ENCODE measurements at places on chromosomes 4 and X.

DNA sequence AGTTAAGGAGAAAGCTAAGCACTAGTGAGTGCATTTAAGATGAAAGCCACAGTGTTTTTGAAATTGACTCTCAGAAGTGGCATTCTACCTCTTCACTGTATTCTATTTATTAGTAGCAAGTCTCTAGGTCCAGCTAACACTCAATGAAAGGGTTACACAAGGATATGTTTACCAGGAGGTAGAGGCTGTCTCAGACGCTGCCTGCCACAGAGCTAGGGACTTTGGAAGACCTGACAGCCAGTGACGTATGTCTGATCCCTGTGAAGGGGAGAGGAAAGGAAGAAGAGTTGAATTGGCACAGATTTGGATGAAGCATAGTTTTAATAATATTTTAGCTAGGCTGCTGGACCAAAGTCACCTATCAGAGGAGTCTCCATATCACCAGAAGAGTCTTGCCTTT lies 36.5 kb upstream of the KLHL2 start:
- no peak for DNase-seq

GRCh38 chr4:110135523-110135922 lies 62.9 kb downstream of the ELOVL6 start:
- DNase-seq = no peak

DNA sequence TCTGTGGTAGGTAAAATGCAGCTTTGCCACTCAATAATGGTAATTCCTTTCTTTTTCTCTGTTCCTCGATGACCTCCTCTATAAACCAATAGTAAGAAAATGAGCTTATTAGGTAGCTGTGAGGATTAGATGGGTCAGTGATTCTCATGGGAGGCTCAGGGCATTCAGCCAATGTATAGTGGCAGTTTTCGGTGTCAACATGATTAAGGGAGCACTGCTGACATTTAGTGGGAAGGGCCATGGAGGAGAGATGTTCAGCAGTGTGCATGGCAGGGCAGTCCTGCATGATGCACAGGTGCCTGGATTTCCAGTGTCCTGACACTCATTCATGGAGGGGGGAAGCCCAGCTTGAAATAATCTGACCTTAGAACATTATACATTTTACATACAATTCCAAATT lies 232.8 kb downstream of the PDGFC start:
- no peak for DNase-seq

DNA sequence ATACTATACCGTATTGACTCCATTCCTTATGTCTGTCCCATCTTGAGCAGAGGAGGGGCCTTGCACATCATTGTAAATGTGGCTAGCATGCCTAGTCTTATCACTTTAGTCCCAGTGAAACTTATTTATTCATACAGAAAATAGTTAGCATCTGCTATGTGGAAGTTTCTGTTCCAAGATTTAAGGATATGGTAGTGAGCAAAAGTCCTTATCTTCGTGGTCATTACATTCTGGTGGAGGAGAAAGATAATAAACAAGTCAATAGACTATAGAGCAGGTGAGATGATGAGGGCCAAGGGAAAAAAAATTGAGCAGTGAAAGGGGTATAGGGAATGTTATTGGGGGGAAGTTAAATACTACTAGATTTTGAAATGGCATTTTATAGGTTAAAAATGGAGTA lies 63.4 kb upstream of the PRRG3 start:
- no peak for DNase-seq

GRCh38 chr4:118964891-118965411 lies 76.3 kb downstream of the SYNPO2 start:
- DNase-seq = no peak

DNA sequence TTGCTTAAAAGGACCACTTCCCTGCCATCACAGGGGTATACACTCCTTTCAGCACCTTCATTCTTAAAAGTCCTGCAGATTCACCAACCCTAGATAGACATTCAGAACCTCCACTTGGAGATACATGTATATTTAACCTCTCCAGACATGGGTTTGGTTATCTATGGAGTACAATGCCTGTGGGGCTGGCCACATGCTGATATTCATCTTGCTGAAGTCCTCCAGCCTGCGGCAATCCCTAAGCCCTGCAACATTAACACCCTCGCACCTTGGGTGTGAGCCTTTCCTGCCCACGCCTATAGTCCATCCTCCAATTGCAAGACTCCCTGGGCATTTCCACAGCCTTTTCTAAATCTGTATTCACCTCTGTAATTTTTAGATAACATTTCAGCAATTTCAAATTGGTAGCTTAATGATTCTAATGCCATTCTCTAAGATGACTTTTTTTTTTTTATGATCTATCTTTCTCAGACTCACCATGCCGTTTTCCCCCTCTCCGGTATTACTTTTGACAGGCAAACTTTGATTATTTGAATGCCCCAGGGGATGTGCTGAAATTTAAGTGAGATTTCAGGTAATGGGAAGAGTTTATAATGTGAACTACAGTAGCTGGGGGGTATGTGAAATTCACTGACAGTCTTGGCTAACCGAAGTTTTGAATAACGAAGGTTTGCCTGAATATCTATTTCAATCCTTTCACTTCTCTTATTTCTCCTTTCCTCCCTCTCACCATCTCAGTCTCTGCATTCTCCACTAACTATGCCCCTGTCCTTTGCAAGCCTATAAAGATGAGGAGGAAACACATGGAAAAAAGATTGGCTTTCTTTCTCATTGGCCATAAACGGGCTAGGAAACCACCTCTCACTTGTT lies 24.1 kb downstream of the CCDC149 start:
- no peak for DNase-seq

- no peak for DNase-seq
Measured at GRCh38 chrX:69968950-69969349, 80.8 kb downstream of the AWAT2 start.

GRCh38 chrX:120015145-120016067 lies 62.1 kb downstream of the RHOXF2B start:
- DNase-seq = no peak

DNA sequence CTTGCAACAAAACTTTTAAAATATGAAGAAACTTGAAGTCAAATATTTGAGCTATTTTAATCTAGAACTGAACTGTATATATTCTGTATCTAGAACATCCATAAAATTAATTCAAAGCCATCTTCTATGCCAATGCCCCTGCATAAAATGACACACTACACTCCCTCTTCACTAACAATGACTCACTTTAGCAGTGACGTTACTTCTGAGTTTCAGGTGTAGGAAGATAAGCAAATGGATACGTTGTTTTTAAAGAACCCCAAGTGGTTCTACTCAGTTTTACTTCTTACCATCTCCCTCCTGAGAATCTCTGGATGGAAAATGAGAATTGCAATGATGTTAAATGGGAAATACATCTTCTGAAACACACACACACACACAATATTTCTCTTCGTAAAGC lies 45.2 kb downstream of the CXXC4 start:
- DNase-seq = no peak

Measured in GM12891 (cell line).